Ecto neural progenitor cell (in vitro differentiated cells): ENCODE measurements at places on chromosomes 13 and 19.

DNA sequence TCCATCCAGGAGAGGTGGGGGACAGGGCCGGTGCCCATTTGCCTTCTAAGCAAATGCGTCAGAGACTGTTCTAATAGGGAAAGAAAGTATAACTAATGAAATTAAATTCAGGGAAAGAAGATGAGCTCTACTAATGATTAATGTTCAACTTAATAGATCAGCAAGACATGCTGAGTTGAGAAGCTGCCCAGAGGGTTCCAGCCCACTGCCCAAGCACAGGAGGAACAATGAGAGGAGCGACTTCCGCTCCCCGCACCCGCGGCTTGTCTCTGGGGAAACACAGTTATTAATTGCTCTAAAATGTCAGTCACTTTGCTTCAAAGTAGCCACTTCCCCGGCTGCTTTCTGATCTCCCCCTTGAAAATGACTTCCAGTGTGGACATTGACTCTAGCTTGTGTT, 331.3 kb downstream of the UQCRFS1 start:
- no peak for DNase-seq

- no peak for DNase-seq
Measured at GRCh38 chr13:41641429-41641828, 184.1 kb downstream of the RGCC start.

GRCh38 chr19:1274852-1275259, 474 bp upstream of the FAM174C start:
- DNase-seq = peak; percentile 79

DNA sequence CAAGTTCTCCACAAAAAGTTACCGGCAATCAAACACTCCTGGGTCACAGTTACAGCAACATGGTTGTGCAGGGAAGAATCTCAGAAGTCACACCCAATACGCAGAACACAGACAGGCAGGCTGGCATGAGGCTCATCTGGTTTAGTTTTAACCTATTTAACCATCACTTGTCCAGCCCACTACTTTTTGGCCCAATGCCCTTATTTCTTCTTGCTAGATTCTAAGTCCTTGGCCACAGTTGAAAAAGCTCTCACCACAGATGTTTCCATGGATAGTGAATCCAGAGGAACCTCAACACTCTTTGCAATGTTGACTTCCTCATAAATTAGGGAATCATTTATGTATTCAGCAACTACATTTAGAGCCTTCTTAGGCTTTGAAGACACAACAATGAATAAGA, 50.7 kb upstream of the FNDC3A start:
- no peak for DNase-seq

GRCh38 chr19:4807188-4807587, 15.7 kb downstream of the FEM1A start:
- no peak for DNase-seq

DNA sequence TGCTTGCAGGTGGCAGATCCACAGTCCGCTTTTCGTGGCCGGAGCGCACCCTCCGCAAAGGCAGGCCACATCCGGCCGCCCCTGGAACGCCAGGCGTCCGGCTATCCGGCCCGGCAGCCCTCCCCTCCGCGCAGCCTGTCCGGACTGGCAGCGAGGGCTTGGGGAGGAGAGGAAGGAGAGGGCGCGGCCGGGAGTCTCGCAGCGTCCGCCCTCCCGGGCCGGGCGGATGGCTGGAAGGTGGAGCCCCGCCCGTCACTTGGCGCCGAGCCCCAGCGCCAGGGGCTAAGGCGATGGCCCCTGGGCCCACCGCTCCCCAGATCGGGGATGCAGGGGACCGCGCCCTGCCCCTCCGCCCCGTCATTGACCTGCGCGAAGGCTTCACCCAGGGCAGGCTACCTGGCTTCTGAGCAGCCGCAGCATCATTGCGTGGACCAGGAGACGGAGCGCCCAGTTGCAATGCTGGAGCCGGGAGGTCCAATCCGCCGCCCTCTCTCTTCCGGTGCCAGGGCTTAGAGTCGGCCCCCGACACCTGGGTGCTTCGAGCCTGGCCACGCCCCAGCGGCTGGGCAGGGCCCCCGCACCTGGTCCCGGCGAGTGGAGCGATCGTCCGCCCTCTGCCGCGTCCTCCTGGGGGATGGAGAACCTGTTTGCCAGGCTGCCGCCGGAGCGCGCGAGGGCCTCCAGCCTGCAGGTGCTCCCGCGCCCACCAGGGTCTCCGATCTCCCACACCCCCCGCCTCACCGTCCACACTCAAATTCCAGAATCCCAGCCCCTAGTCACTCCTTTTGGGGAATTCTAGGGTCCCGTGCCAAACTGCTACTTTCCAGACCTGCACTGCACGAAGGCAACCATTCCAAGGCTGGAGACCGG, at the start of gene FUT1:
Gene FUT1 (minus strand): TSS at position 146 of the 870 bp plus-strand sequence. CDS start 1,360 bp downstream, outside the sequence.
- DNase-seq = peak; percentile 82

DNA sequence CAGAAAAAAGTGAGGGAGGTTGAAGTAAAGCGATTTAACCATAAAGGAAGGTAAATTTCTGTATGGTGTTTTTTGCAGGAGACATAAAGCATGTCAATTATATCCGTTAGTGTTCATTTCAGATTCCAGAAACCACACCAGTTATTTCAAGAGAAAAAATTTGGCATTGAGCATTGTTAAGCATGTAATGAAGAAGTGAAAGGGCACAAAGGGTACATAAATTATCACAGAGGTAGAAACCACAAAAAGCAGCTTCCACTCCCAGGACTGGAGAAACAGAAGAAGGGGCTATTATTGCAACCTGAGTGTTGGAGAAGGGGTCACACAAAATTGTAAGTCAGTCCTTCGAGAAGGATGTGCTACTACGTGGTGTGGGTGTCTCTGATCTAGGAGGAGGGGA, 72.2 kb upstream of the DACH1 start:
- DNase-seq = no peak
